MM.1S (cell line): ENCODE measurements at places on chromosomes 1 and 21.

GRCh38 chr1:149942207-149942606 is 5.5 kb upstream of the MTMR11 start:
- no peak for DNase-seq

- DNase-seq, result no peak
Observed at GRCh38 chr1:56566994-56567393, 12.4 kb downstream of the PLPP3 start.

GRCh38 chr1:67724928-67725560 is 40.0 kb downstream of the GADD45A start:
- no peak for DNase-seq

- DNase-seq, result no peak
Observed at GRCh38 chr1:8363767-8364301, 45.9 kb downstream of the SLC45A1 start.

- no peak for DNase-seq
Observed at GRCh38 chr1:24235921-24236788, 49.1 kb upstream of the IFNLR1 start.

DNA sequence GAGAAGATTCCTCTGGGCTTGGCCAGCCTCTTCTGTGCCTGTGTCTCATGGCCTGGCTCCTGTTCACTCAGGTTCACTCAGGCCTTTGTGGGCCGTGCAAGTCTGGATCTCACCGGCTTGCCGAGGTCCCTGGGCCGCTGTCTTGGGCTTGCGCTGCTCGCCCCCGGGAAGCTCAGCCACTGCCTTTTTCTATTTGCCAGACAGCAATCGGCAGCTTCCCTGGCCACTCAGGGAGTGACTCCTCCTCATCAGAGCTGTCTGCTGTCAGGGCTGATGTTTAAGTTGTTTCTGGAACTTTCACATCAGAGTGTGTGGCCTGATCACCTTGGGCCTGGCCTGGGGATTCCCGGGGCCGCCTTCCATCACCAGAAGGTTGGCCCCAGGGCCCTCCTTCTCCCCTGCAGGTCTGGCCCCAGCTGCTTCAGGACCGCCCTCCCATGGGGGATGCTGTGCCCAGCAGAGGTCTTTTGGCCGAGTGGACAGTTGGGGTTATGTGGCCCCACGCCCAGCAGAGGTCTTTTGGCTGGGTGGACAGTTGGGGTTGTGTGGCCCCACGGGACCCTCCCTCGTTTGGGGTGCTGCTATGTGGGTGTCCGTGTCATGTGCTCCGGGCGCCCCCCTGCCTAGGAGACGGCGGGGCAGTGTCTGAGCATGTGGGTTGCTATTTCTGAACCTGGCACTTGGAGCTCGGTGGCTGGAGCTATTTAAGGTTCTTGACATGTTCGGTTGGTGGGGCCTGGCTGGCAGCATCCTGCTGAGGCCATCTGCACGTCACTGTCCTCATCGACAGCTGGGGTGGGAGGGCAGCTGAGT is 12.5 kb downstream of the SLX9 start:
- DNase-seq, result no peak

DNA sequence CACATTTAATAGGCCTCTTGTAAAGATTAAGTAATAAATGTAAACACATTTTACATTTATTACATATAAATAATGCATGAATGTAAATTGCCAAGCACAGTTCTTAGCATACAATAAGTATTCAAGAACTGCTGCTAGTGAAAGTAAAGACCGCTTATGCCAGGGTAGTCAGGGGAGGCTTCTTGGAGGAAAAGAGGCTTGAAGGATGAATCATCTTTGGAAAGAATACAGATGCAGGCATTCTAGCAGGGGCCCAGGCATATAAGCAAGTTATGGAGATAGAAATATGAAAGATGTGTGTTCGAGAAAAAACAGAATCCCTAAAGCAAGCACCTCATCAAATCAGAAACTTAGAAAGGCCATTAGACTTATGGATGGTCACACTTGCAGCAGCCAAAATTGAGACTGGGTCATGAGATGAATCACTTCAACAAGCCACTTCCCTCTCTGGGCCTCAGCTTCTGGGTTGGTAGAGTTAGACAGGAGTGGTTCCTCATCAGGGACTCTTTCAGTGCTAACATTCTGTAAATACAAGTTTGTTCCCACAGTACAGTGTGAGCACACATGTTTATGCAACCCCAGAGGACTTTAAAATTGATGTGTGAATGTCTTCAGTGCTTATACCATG is 79.8 kb upstream of the ROR1 start:
- no peak for DNase-seq

DNA sequence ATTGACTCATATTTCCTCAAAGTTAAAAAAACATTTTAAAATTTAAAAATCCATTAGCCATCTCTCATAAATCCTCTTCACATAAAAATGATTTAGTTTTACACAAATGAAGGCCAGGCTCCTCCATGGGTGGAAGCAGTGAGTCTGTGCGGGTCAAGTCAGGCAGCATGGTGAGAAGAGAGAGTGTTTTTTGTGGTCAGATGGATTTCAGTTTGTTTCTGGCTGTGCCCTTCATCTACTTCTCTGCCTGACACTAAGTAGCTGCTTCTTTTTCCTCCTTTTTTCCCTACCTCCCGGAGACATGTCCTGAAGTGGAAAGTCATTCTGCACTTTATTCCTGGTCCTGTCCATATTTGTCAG is 10.3 kb downstream of the PLA2G4A start:
- no peak for DNase-seq

GRCh38 chr1:206911064-206911663 is 10.6 kb downstream of the FCMR start:
- peak; percentile 42 for DNase-seq

GRCh38 chr1:18580691-18581419 is 49.8 kb upstream of the PAX7 start:
- DNase-seq, result no peak

- peak; percentile 82 for DNase-seq
Observed at GRCh38 chr1:204431310-204432184, 19.9 kb upstream of the PPP1R15B start.

DNA sequence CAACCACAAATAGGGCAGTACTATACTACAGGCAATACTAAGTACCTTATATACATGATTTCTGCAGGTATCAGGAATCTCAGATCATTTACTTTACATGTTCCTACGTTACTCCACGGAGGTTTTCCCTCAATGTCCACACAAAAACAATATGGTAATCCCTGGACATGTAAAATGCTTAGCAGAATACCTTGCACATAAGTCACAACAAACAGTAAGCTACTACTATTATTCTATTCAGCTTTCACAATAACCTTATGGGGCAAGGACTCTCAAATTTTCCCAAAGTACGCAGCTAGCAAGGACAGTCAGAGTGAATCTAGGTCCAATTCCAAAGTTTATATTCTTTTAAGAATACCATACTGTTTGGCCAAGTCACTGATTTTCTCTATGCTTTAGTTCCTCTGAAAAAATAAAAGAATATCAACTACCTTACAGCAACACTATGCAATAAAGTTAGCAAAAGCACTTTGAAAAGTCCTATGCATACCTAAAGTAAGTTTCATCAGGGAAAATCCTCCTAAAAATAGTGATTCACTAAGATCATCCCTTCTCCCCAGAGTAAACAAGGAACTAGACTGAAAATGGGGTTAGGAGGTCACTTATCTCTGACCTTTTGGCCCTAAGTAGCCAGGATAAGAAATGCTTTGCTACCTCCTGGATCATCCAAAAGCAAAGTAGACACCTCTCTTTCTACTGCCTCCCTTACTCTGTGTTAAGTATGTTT is 67.4 kb downstream of the LUZP1 start:
- no peak for DNase-seq

GRCh38 chr1:54986025-54986424 is 5.6 kb downstream of the TMEM61 start:
- DNase-seq, result no peak

DNA sequence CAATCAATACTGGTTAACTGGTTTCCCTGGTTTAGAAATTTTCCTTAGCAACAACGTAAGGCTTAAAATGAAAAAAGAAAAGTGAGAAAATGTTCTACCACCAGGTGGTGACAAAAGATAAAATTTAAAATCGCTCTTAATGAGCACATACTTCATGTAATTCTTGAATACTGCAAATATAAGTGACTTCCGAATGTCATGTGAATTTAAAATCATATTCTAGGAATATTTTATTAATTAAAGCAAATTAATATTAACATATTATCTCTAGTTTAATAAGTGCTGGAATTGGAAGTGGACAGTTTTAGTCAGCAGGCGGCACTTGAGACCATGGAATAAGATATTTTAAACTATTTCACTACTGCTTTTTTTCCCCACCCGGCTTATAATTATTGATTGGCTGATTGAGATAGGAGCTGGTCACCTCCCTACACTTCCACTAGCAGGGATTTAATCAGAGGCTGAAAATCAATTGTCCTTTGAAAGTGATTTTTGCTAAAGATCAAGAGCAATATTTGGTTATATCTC is 5.0 kb upstream of the ADAMTS1 start:
- peak; percentile 58 for DNase-seq

DNA sequence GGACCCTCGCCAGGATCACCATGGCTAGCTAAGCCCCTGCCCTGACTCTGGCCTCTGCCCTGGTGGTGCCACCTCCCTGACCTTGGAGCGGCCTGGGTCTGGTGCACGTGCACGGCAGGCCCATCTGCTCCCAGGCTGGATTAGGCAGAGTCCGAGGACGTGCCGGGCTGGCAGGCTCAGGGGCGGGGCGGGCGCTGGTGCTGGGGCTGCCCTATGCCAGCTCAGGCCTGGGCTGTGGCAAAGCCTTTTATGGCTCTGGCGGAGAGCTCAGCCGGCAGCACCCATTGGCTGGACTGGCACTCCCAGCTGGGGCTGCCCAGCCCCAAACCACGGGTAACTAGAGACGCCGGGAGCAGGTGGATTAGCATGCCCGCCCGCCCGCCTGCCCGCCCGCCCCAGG is 17.1 kb upstream of the EDN2 start:
- DNase-seq, result no peak

GRCh38 chr1:26784886-26785285 is 2.9 kb upstream of the PIGV start:
- DNase-seq, result no peak

DNA sequence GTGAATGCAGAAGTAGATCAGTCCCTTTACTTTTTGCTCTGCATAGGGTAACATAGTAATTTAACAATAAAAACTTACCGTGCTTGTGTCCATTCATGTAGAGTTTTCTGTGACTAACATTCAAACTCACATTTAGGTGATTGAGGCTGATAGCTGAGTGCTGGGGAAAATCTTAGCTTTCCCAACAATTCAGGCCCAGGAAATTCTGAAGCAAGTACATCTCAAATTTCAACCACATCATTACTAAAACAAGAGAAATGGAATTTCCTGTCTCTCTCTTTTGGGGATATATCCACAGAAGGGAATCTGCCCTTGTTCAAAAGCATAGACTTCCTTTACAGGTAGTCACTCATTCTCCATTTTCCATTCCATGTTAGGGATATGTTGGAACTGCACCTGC is 33.1 kb upstream of the C1orf146 start:
- DNase-seq, result no peak

DNA sequence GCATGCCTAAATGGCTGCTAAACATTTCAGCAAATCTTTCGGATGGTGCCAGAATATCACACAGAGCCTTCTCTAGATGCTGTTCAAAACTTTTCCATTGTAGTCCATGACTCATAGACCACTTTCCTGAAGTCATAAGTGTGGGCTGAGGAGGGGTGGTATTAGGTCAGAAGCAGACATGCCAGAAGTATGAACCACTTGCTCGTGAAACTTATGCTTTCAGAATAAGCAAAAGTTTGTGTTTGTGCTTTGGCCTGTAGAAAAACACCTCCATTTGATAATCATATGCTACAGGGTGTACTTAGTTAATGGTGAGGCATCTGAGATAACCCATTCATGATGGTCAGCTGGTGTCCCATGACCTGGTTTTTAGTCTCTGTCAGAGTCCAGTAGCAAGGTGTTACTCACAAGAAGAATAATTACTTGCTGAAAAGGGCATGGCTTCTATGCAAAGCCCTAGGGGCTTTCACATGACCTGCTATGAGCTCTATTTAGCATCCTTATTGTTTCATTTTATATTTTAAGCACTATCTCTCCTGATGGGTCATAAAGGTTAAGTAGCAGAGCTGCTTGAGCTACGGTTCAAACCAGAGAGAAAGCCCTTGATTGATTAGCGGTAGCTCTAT is 183.1 kb upstream of the IVNS1ABP start:
- no peak for DNase-seq
